Thyroid gland (tissue), 4 donors: ENCODE measurements at places on chromosomes 1 and 21.

DNA sequence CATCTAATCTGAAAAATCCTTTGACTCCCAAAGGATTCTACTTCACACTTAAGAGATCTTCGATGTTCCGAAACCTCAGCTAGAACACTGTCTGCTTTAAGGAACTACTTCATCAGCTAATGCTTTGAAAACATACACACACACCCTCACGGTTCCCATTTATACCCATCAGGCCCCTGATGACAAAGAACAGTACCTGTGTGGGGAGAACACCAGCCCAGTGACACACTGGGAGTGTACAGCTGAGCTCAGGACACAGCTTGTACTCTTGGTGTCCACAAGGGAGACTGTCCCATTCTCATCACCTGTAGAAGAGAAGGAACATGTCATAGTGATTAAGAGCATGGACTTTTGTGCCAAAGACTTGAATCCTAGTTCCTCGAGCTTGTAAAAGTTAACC is 6.6 kb downstream of the WDR77 start:
- DNase-seq: no peak

GRCh38 chr1:27563591-27564471 is 40.1 kb downstream of the AHDC1 start:
- DNase-seq: peak; percentile 80

DNA sequence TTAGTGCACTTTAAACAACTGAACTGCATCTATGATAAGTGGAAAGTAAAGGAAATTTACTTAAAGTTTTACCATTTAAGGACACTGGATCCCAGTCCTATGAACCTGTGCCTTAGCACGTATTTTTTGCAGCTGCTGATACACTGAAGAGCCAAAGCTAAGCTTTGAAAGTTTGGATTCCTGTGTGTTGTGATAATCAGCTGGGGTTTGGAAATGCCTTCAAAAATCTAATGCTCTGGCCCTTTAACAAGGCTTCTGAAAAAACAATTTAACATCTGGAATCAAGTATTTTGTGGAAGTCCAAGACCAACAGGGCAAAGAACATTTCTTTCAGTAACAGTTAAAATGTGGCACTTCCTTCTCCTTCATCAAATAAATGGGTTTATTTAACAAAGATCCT is 51.8 kb downstream of the DDAH1 start:
- no peak for DNase-seq

DNA sequence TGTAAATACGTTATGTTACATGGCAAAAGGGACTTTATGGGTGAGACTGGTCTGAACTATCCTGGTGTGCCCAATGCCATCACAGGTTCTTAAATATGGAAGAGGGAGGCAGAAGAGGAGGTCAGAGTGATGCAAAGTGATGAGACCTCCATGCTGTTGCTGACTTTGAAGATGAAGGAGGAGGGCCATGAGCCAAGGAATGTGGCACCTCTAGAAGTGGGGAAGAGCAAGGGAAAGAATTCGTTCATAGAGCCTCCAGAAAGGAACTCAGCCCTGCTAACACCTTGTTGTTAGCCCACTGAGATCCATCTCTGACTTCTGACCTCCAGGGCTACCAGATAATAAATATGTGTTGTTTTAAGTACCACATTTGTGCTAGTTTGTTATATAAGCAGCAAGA is 462.0 kb downstream of the RPS6KC1 start:
- DNase-seq: no peak

DNA sequence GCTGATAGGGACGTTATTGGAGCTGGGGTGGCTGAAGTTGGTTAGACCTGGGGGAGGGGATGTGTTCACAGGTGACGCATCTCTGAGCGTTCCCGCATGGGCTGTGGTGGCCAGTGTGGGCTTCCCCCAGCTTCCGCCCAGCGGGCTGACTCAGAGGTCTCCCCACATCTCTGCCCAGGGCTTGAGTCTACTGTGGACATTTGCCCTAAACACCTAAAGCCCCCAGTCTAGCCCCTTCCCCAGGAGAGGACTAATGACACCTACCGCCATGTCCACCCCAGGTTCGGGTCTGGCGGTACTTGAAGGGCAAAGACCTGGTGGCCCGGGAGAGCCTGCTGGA is 2.0 kb downstream of the AGRN start:
- DNase-seq: no peak

DNA sequence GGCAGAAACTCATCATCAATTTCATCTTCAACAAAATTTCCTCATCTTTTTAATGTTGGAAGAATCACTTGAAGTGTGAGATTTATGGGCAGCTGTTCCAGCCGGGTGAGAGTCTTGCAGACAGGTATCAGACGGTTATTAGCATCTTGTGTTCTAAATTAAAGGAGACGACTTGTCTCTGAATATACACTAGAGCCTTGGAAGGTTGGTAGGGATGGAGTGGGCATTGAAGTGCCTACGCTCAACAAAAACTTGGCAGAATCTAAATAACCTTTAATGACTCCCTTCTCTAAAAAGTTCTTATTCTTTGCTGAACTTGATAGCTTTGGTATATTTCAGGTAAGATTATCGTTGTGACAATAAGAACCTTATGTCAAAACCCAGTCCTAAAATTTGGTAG is 111.5 kb upstream of the MAGI3 start:
- peak; percentile 51 for DNase-seq

DNA sequence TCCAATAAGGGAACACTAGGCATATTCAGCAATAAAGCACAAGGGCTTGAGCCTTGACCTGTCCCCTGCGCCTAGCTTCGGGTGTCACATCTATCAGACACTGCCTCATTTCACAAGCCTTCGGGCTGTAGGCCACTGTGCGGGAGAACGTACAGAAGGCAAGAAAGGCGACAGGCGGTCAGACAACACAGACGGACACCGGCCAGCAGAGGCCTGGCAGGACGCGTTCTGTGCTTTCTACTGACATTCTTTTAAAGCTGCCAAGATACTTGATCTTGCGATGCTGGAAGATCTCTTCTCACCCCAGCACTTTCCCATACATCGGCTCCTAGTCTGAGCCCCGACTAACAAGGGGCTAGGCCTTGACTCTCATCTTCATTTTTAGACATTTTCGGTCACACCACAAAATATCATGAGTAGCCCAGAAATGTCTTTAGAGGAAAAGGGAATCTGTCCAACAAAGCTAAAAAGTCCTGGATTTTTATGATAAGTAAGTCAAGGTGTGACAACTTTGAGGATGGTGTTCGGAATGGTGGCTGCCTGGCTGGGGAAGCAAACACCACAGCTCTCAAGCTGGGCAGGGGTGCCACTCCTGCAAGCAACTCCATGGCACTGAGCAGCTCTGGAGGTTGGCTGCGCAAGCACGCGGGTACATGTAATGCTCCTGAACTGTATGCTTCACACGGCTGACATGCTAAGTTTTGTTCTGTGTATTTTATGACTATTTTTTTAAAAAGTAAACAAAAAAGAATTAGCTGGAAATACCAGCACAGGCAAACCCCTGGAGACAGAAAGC is 18.7 kb downstream of the RIPK4 start:
- DNase-seq: no peak

DNA sequence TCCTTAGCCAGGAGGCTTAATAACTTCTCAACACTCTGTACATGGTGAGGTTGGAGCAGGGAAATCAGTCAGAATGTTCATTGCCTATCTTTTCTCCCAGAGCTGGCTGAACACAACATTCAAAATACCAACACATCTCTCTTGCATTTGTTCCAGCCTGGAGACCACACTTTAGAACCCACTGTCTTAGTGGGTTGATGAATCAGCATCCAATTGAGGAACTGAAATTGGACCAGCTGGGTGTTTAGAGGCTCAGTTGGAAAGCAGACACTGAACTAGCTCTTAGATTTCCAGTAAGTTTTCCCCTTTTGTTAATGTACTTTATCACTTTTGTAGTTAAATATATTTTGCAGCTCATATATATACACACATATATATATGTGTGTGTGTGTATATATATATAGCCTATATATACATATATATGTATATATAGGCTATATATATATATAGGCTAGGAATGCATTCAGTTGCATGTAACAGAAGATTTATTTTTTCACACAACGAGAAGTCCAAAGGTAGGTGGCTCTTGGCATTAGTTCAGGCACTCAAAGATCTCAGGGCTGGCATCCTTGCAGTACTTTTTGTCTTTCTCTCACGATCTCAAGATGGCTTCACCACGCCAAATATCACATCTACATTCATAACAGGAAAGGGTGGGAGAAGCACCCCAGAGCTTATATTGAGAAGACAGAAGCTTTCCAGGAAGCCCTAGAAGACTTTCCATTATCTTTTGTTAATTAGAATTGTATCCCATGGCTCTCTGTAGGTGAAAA is 35.0 kb upstream of the HUNK start:
- no peak for DNase-seq

GRCh38 chr1:159428536-159428935 is 3.5 kb upstream of the OR10J4 start:
- DNase-seq: no peak

- DNase-seq: peak; percentile 50
These were observed 62.6 kb upstream of the IRF2BP2 start for GRCh38 chr1:234672349-234673135.
